ENCODE measurements at places on chromosomes 4 and X.

DNA sequence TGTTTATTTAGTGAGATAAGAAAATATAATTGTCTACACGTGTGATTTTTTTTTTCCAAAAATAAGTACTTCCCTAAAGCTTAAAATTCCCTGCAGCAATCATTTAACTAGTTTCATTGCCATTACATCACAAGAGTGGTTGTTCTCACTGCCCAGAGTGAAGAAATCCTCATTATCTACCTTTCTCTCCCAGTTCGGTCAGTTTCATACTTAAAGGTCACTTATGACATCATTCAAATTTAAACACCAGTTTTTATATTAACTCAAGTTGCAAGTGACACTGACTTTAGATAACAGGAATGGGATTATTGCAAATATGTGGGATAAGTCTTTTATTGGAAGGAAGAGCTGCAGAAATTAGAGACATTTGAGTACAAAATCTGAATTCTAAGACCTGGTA is 1699.8 kb upstream of the IGFBP7 start:
- no peak for DNase-seq

GRCh38 chr4:15893962-15894361 is 44.6 kb downstream of the FGFBP1 start:
- no peak for DNase-seq

DNA sequence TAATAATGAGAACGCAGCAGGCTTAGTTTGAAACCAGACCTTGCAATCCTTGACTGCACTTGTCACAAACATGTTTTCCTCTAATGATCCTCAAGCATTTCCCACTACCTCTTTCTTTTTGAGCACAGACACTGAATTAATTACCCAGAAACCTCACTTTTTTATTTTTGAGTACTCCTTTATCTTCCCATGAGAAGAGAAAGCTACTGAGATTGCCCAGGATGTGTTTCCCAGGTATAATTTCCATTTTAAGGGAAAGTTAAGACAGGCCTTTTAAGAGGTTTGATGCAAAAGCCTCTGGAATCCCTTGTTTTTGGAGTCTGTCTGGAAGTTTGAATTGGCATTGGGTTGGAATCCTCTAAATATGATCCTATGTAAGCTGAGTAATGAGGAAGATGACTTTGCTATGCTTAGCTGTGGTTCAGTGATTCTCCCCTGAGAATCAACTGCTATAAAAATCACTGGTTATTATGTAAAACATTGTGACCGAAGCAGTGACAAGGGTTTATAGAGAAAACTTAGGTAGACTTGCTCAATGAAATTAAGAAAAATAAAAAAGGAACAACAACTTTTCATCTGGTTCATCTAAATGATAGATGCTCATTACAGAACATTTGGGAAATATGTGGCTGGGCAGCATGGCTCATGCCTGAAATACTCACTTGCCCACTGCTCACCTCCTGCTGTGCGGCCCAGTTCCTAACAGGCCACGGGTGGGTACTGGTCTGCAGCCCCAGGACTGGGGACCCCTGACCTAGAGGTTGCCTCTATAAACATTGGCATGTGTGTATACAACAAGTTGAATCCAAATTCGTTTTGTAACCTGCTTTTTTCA is 10.8 kb upstream of the RHOH start:
- no peak for DNase-seq

- no peak for DNase-seq
These were observed 162.0 kb downstream of the SNCA start for GRCh38 chr4:89674876-89675459.

DNA sequence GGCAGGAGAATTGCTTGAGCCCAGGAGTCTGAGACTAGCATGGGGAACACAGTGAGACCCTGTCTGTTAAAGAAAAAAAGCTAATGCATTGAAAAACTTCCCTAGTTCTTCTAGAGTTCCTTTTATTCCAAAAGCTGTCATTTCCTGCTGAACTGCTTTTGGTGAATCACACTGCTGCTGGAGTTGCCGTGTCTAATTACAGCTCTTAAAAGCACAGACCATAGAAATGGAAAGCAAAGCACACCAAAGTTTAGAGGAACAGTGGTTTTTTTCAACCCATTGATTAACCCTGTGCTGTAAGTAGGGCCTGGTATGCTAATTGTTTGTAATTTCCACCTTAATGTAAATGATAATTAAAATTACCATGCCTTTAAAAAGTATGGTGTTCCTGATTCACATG is 52.4 kb downstream of the SEPTIN11 start:
- no peak for DNase-seq

GRCh38 chr4:123325241-123325681 is 71.3 kb upstream of the SPRY1 start:
- peak; percentile 51 for DNase-seq

All from RPMI8226 (cell line).